Stimulated activated CD8-positive, alpha-beta memory T cell treated with anti-CD3 and anti-CD28 coated beads, Interleukin-7, amount 100 ng/mL, for 4 hours (primary cell): ENCODE measurements at places on chromosomes 4 and X.

DNA sequence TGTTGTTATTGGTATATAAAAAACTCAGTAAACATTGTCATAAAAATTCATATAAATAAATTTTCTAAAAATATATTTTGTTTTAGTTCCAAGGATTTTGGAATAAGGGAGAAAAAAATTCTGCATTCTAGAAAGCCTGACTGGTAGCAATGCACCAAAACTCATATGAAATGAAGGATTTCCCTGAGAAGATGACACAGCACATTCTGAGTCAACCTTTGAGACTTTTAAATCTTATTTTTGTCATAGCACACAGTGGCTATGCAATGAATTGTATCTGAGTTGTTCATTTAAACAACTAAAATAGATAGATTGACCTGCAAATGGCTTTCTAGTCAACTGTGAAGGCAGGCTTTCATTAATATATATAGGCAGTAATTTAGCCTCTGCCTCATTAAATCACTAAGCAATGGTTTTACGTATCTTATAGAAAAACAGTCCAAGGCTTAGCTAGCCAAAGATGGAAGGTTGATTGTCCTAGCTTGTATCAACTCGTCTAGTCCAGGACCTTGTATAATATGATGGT lies 239.1 kb upstream of the NEIL3 start:
- DNase-seq, result no peak

- DNase-seq, result no peak
Measured at GRCh38 chrX:46967547-46967946, 55.3 kb downstream of the JADE3 start.

DNA sequence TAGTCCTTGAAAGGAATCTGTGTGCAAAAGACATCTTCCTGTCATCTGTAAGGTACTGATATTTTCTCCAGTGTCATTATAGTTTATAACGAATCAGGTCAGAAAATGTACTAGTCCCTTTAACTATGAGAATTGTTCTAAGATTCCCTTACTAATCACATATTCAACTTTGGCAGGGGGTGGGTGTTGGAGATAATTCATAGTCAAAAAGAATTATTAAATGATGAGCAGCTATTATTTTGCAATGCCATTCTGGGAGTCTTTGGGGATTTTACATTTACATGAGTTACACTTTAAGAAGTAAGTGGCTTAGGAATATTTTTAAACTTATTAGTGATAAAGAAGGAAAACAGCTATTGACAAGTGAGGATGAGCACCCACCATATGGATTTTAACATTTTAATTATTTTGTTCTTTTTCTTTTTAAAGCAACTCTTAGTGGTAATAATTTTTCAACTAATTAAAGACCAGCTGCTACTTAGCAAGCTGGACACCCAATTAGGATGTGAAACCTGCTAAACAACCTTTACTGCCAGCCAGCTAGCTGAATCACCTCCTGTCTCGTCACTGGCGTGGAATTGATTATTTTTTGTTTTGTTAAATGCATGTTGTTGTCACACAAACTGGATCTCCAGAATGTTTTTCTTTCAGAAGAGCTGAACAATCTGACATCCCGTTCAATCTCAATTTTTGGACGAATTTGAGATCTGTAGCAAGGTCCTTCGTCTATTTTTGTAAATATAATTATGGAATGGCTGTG lies 219.2 kb downstream of the ARAP2 start:
- DNase-seq, result no peak

DNA sequence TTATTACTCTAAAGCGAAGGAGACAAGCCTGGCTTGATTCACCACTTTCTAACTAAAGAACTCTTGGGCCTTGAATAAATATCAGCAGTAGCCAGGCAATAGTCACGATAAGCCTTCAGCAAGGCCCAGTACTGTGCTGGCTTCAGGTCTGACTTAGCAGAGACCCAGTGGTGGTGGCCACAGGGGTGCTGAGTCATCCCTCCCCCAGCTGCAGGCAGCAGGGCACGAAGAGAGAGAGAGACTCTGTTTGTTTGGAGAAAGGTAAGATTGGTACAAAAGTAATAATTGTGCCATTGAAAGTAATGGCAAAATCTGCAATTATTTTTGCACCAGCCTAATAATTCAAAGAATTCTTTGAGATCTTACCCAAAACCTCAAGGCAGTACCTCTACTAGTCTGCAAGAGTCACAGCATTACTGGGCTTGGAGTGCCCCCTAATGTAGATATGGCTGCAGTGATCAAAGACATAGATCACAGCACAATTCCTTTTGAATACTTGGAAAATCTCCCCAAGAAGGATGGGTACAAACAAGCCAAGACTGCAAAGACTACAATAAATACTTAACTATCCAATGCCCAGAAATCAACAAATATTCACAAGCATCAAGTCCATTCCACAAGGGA lies 159.5 kb upstream of the USP38 start:
- no peak for DNase-seq

DNA sequence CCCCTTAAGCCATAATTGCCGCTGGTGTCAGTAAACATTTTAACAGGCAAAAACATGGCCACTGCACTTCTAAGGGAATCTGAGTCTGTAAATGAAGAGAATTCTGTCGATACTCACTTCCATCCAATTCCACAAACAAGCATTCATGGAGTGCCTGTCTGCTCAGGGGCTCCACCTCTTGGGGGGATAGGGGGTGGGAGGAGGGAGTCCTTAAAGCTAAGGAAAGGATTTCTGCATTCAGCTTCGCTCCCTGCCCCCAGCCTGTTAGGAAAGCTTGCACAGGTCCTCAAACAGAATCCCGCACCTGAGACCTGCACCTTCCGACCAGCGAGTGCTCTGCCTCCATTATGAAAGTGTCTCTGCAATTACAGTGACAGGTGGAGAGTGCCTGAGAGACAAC lies 130.2 kb upstream of the KIT start:
- no peak for DNase-seq

GRCh38 chrX:9394212-9394611 lies 70.6 kb upstream of the TBL1X start:
- no peak for DNase-seq

DNA sequence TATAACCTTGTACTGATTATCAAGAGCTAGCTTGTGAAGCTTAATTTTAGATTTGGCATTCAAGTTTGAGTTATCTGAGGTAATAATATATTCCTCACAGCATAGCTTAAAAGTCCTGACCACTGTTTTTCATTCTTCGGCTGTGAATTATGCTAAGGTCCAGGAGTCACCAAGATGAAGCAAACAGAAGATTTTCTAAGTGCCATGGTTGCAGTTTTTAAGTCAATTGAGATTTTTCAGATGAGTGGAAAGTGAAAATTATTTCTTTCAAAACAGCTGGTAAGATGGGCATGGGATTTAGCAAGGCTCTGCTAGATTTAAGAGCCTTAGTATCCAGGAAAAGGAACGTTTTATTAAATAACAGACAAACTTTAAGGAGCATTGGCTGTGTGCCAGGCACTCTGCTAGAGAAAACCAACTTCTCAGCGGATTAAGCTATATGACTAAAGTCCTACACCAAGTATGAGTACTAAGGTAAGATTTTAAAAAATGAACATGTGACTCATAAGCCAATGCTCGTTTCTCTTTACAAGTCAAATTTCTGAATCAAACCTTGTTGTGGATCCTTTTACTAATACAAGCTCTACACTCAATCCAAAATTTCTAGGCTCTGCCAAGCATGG lies 149.9 kb upstream of the IL15 start:
- DNase-seq, result no peak

DNA sequence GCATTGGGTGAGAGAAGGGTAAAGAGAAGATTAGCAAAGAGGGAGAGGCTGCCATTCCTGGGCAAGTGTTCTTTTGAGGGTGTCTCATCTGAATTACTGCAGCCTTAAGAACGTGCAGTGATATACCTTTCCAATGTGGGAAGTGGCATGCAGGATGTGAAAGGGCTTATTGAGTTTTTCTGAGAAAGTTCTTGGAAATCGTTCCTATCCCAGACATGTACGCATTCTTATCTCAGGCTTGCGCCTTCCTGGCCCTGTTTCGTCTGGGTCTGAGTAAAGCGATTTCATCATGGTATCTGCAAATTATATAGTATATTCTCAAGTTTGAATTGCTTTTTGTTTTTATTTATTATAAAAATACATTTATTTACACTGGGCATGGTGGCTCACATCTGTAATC lies 699.8 kb downstream of the TRAM1L1 start:
- DNase-seq, result no peak

DNA sequence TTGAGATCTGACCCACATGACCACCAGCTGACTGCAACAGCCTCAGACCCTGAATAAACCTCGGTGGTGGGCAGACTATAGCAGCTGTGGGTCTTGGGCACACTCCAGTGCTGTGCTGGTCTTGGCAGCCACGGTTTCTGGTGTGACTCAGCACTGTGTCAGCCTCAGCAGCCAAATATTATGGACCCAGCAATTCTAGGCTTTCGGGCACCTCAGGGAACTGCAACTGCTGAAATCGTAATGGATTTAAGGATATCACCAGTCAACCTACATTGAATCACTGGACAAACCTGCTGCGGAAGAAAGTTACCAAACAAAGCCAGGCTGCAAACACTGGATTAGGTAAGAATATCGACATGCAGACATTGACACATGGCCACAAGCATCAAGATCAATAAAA lies 10.5 kb upstream of the UBE2NL start:
- no peak for DNase-seq
